ENCODE measurements at places on chromosomes 2 and 18. TPM values are rescaled to one million over a fixed set of nuclear protein-coding genes. Genes with fewer than 3 reads are reported as not detected.

Gene RPRM
- total RNA-seq, result 0.75 TPM

Gene NYAP2
- not detected for total RNA-seq

Gene CFC1
- not detected for total RNA-seq

Gene DUSP2
- total RNA-seq, result 17.0 TPM

Gene DNAJC5G
- not detected for total RNA-seq

Gene EMILIN1
- total RNA-seq, result 88.5 TPM

Gene CCBE1
- total RNA-seq, result 10.1 TPM

Gene TXNDC2
- 0.08 TPM for total RNA-seq

Gene ASXL3
- not detected for total RNA-seq

Gene CCDC141
- total RNA-seq, result under 0.01 TPM

Gene IL1RN
- not detected for total RNA-seq

Gene EIPR1
- total RNA-seq, result 77.9 TPM

Gene ZNF519
- total RNA-seq, result 3.2 TPM

Gene TTR
- total RNA-seq, result not detected

Gene AOX1
- total RNA-seq, result 3.1 TPM

Gene SNTG2
- total RNA-seq, result not detected

Gene HOXD13
- 5.3 TPM for total RNA-seq

Gene ABHD1
- 0.53 TPM for total RNA-seq

Gene DAW1
- 0.11 TPM for total RNA-seq

Gene SLC16A14
- total RNA-seq, result not detected

Measured in A375 (cell line).